Mesothelial cell of epicardium (in vitro differentiated cells): ENCODE measurements at places on chromosomes 6 and 20.

DNA sequence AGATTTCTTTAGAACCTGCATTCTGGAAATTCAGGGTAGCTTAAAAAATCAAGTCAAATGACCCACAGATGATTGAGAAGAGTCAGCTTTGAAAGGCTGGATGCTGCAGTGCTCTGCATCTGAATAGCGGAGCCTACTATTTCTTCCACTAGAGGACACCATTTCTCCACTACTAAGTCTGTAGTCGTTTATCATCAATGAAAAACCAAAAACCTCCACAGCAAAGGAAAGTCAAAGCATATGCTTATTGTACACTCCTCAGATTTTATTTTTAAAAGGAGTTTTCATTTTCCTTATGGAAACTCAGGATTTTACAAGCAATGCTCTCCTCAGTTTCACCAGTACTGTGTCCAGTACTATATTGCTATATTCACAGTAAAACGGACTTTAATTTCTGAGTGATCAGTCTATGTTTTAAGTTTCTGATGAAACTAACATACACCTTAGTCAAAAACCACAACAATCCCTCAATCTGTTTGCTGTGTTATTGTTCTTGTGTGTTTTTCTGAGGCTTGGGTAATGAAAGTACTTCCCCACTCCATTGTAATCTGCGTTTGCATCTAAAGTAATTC is 50.5 kb upstream of the ENPP5 start:
- no peak for DNase-seq

- no peak for DNase-seq
These were observed 10.2 kb upstream of the EEF1A2 start for GRCh38 chr20:63509088-63509564.

- no peak for DNase-seq
These were observed 10.1 kb upstream of the SIRPD start for GRCh38 chr20:1567392-1568162.

GRCh38 chr20:32909451-32909850 is 50.7 kb downstream of the EFCAB8 start:
- DNase-seq: no peak

DNA sequence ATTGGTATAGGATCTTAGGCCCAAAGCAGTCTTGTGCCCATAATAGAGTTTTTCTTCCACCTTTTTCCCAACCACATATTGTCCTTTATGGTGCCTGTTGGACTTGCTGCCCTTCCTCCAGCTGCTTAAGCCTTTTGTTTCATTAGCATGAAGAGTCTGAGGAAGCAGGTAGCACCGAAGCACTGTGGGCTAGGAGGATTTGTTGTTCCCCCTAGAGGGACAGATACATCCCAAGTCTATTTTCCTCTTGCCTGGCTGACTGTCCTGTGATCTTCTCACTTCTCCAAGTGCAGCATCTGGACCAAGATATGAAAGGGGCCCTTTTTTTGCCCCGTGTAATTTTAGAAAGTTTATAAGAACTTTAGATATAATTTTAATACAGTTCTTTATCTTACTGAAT is 50.7 kb upstream of the COL10A1 start:
- DNase-seq: no peak

- DNase-seq: no peak
These were observed 16.6 kb downstream of the VSTM2L start for GRCh38 chr20:37919389-37920040.

GRCh38 chr6:35370785-35371493 is 28.6 kb downstream of the PPARD start:
- no peak for DNase-seq

- DNase-seq: no peak
These were observed 60.6 kb upstream of the NT5E start for GRCh38 chr6:85389151-85389797.

- DNase-seq: no peak
These were observed 101.1 kb upstream of the RREB1 start for GRCh38 chr6:7006515-7007191.

GRCh38 chr6:34295721-34296120 is 46.9 kb upstream of the SMIM29 start:
- no peak for DNase-seq
